ENCODE measurements at places on chromosomes 11 and 22.

DNA sequence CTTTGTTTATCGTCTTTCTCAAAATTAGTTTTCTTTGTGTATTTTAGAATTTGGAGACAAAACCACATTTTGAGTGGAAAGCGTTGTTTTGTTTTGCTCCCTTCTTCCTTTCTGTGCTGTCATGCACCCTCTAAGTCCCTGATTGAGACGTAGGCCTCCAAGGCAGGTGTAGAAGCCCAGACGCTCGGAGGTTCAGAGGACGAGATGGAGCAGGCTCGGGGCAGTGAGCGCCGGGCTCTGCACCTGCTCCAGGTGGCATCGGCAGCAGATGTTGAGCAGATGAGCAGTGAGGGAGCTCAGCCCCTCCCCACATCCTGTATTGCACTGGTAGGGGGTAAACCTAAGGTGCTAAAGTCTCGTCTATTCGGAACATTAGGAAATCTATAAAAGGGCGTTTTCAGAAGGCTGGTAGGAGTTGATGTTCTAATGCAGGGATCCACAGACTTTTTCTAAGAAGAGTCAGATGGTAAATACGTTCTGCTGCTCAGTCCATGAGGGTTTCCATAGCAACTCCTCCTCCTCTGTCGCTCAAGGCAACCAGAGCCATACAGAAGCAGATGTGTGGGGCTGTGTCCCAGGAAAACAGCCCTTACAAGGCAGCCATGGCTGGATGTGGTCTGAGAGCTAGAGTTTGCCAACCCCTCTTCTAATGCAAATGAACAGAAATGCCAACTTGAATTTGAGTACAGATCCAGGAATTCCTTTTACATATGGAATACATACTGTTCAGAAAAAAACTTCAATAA is 724.2 kb downstream of the BRD1 start:
- no peak for DNase-seq

- no peak for DNase-seq
Measured at GRCh38 chr11:90241414-90241813, 18.6 kb upstream of the CHORDC1 start.

GRCh38 chr11:125076378-125076945 is 13.4 kb downstream of the SLC37A2 start:
- no peak for DNase-seq

GRCh38 chr22:46905415-46905814 is 143.0 kb downstream of the TBC1D22A start:
- DNase-seq, result no peak

- DNase-seq, result no peak
Measured at GRCh38 chr11:86551288-86552092, 120.9 kb downstream of the ME3 start.

- DNase-seq, result peak; percentile 94
Measured at GRCh38 chr22:30426388-30427353, 1.1 kb downstream of the MTFP1 start.

DNA sequence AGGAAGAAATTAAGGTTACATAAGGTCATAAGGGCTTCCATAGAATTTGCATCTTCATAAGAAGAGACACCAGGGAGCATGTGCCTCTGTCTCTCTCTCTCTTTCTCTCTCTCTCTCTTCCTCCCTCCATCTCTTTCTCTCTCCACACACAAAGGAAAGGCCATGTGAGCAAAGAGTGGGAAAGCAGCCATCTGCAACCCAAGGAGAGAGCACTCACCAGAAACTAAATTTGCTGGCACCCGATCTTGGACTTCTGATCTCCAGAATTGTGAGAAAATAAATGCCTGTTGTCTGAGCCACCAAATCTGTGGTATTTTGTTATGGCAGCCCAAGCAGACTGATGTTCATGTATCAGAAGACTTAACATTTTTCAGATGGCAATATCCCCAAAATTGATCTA is 6.4 kb upstream of the KRTAP5-10 start:
- DNase-seq, result no peak

- DNase-seq, result no peak
Measured at GRCh38 chr11:72739240-72740059, 12.8 kb downstream of the ARAP1 start.

DNA sequence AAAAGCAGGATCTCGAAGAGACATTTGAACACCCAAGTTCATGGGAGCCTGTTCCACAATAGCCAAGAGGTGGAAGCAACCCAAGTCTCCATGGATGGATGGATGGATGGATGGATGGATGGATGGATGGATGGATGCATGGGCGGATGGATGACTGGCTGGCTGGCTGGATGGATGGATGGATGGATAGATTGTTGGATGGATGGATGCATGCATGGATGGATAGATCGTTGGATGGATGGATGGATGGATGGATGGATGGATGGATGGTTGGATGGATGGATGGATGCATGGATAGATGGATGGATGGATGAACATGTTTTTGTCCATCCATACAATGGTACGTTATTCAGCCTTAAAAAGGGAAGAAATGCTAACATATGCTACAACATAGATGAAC is 603.4 kb downstream of the BRD1 start:
- DNase-seq, result no peak
